Activated T-cell treated with anti-CD3 and anti-CD28 coated beads for 24 hours (primary cell): ENCODE measurements at places on chromosomes 2 and 18.

DNA sequence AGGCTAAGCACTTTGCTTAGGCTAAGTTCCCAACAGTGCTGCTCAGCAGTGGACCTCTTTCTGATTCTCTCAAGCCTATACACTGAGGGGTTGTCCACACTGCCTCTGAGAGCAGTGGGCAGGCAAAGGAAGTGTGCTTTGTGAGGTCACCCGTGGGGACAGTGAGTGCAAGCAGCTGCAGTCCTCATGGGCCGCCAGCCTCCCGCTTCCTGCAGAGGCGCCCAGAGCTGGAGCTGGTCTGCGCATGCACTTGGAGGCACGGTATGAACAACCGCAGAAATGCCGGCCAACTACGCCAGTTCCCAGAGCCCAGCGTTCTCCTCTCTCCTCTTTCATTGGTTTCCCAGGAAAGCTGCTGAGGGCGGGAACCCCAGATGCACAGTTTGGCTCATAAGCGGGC lies 149.5 kb upstream of the DLX2 start:
- DNase-seq = no peak

DNA sequence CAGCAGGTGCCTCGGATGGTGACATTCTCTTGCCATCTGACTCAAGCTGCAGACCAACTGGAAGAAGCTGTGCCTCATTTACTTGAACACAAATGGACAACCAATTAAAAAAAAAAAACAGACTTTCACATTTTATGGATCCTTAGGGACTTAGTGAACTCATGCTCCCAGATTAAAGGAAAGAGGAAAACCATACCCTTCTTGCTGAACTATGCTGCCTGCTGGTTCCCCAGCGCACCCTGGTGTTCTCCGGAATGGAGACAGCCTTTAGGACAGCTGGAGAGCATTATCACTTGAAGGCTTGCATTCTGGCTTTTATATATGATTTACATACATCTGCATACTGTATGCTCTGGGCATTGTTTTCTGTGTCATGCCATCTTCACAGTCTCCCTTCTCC lies 370.7 kb downstream of the SLC4A3 start:
- DNase-seq = no peak

- no peak for DNase-seq
Observed at GRCh38 chr2:8576525-8577167, 105.2 kb upstream of the ID2 start.

GRCh38 chr2:236236559-236237452 lies 27.4 kb downstream of the ASB18 start:
- DNase-seq = no peak

- no peak for DNase-seq
Observed at GRCh38 chr2:216665242-216665641, 30.1 kb downstream of the IGFBP5 start.
